Left ventricle myocardium superior (tissue), 1 donor: ENCODE measurements at places on chromosomes 3 and 15. TPM values are rescaled to one million over a fixed set of nuclear protein-coding genes. Genes with fewer than 3 reads are reported as not detected.

CRYBG3 gene
- 20.4 TPM for total RNA-seq

- peak; percentile 37 for DNase-seq
These were observed 157.7 kb upstream of the FAM3D start for GRCh38 chr3:58824285-58824684.

DNA sequence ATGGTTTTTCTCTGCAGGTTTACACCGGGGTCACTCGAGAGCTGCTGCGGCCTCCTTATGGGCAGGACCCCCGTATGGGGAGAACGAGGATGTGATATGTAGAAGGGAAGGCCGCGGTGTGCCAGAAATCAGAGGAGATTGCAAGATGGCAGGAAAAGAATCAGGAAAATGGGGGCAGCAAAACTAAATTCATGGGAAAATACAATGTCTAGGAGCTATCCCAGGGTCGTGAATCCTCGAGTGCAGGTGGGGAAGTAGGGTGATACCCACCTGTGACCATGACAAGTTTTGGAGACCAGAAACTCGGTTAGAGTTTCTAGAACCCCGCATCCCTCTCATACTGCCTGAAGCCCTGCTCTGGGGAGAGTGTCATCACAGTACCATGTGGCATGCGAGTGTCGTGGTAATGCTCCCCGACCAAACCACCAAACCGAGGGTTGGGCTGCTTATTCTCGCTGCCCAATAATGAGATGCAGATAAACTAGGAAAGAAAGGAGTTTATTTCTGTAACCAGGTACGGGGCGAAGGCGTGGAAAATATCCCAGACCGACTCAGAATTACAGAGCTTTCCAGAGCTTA is 781 bp downstream of the TRNT1 start:
- DNase-seq = no peak

TMC3 gene
- total RNA-seq = not detected

GRCh38 chr3:126316501-126316939 is 40.7 kb downstream of the KLF15 start:
- DNase-seq = no peak

- DNase-seq = no peak
These were observed 4.6 kb upstream of the SIN3A start for GRCh38 chr15:75455982-75456531.

DNA sequence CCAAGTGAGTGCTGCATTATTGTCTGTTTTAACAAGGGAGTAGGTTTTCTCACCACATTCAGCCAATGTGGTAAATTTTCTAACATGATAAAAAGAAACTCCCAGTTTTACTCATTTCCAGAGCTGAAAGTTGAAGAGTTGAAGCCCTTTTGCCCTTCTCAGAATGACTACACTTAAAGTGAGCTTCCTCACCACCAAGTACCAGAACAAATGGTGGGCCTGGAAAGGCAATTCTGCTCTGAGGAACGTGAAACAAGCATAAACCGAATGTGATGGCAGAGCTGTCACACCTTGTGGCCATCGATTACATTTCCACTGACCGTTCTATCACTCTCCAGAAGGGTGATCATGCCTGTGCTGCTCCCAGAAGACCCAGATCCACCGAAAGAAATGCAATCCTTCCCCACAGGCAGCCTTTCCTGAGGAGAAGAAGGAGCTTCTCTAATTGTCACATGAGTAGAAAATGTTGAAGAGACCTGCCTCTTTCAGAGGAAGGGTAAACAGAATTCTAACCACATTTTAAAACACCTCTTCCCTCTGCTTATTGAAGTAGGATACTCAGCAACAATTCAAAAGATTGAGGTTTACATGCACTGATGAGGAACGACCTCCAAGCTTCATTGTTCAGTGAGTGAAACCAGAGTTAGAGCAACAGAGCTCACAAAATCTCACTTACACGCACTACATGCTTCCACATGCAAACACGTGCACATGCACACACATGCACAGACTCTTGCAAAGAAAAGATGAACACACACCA is 21.4 kb upstream of the CCR9 start:
- DNase-seq = no peak

STRIT1 gene
- 0.79 TPM for total RNA-seq

DNA sequence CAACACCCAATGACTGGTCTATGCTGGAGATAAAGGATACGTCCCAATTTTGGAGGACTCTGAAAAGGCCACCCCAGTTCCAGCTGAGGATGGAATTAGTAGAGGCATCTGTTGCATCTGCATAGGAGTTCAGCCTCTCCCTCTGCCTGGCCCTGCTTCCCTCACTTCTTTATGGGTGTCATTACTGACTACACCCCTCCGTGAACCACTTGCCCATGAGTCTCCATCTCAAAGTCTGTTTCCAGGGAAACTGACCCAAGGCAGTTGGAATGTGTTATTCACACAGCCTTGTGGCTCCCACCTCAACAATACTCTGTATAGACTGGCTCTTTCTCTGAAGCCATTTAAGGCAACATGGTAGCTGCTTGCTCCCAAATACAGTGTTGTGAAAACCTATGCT is 21.4 kb upstream of the PCOLCE2 start:
- DNase-seq = no peak

DNA sequence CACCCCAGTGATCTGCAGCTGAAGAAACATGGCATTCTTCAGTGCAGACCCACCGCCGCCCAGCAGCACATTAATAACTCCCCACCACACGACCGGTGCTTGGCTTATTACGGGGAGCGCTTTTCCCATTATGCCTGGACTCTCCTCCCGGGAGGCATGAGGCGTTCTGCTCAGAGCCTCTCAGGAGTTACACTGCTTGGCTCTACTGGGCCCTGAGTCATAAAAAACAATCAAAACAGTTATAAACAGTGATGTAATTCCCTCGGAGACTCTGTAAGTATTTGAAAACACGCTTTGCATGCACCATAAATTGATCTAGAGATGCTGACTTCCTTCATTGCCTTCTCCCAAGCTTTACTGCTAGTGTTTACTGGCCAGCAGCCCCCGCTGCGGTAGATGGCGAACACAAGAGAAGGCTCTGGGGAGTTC is 77.1 kb upstream of the SNRPA1 start:
- no peak for DNase-seq

SLC28A1 gene
- 0.50 TPM for total RNA-seq

GRCh38 chr15:25741256-25741580 is 121.9 kb downstream of the ATP10A start:
- DNase-seq = no peak

DNA sequence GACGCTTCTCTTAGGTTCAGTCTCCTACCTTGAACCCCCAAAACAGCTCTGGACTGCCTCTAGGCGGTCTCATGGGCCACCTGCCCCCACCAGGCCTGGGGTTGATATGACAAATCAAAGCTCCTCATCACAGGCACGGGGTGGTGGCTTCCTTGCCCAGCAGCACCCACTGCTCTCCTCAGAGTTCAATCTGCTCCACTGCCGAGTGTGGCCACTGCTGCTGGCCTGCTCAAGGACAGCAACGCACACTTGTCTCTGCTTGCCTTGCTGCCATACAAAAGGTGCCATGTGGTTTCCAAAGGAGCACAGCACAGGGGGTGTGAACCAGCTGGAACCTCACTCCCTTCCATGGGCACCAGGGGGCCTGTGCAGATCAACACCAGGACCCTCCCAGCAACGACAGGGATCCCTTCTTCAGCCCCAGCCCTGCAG is 10.2 kb downstream of the KBTBD13 start:
- no peak for DNase-seq

- no peak for DNase-seq
These were observed 602.2 kb downstream of the FOXP1 start for GRCh38 chr3:70981231-70981880.
